ENCODE measurements at places on chromosomes 2 and 18. TPM values are rescaled to one million over a fixed set of nuclear protein-coding genes. Genes with fewer than 3 reads are reported as not detected.

The HOXD12 gene
- total RNA-seq: not detected

The FOXI3 gene
- total RNA-seq: not detected

The CYRIA gene
- total RNA-seq: 48.7 TPM

The REG1B gene
- total RNA-seq: not detected

The CCL20 gene
- 1.9 TPM for total RNA-seq

The BOLL gene
- total RNA-seq: not detected

DNA sequence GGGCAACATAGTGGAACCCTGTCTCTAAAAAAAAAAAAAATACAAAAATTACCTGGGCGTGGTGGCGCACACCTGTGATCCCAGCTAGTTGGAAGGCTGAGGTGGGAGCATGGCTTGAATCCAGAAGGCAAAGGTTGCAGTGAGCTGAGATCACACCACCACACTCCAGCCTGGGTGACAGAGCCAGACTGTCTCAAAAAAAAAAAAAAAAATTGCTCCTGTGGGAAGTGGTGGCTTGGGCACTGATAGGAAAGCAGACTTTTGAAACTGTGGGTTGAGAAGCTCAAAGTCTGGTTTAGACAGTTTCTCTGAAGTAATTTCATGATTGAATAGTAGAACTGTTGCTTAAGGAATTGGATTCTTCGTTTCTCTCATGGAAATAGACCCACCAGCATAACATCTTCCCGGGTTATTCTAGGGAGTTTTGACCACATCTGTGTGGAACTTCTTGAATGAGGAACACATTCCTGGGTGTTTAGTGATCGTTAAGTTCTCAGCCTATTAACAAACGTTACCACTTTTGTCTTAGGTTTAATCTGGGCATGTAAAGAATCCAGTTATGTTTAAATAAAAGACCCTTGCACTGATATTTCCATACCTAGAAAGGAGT is 33.5 kb downstream of the GRHL1 start:
- no peaks in the 10 kb centered on the region for H3K36me3 ChIP-seq
- no peaks in the 10 kb centered on the region for H3K27me3 ChIP-seq
- DNase-seq: no peak
- no peak overlapping the region for H3K27ac ChIP-seq
- no peak overlapping the region for H3K4me3 ChIP-seq

GRCh38 chr2:119481501-119482455 is 42.5 kb downstream of the SCTR start:
- H3K4me3 ChIP-seq: no peak overlapping the region
- no peaks in the 10 kb centered on the region for H3K27me3 ChIP-seq
- H3K4me1 ChIP-seq: no peaks in the 10 kb centered on the region
- no peak for DNase-seq
- H3K27ac ChIP-seq: no peak overlapping the region
- no peaks in the 10 kb centered on the region for H3K36me3 ChIP-seq

DNA sequence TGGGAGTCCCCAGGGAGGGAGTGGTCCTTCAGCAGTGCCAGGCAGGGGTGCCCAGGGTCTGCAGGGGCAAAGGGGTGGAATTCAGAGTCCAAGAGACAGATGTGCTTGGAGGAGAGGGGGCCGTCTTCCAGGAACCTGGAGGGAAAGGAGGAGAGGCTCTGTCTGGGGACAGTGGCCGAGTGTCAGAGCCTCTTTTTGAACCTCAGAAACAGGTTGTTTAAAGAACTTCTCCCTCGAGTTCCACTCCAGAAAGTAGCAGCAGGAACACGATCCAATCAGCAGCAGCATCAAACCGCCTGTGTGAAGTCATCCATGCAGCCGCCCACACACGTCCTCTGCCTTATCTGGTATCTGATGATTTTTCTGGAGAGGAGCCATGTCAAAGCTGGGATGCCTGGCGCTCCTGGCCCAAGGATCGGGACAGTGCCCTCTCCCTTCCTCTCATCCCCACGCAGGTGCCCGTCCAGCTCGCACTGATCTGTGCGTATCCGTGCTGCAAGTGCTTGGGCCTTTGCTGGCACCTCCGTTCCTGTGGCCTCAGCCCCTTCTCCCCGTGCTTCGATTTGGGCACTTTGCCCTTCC is 205.1 kb downstream of the NDUFA10 start:
- DNase-seq: no peak
- H3K4me1 ChIP-seq: no peaks in the 10 kb centered on the region
- no peak overlapping the region for H3K27ac ChIP-seq
- no peaks in the 10 kb centered on the region for H3K27me3 ChIP-seq
- H3K36me3 ChIP-seq: no peaks in the 10 kb centered on the region

- no peaks in the 10 kb centered on the region for H3K27me3 ChIP-seq
- no peak overlapping the region for H3K4me3 ChIP-seq
- H3K4me1 ChIP-seq: peaks cover 61% of the 10 kb centered on the region
- DNase-seq: no peak
- H3K36me3 ChIP-seq: peaks cover 8% of the 10 kb centered on the region
Measured at GRCh38 chr2:105812180-105813044, 67.7 kb downstream of the NCK2 start.

DNA sequence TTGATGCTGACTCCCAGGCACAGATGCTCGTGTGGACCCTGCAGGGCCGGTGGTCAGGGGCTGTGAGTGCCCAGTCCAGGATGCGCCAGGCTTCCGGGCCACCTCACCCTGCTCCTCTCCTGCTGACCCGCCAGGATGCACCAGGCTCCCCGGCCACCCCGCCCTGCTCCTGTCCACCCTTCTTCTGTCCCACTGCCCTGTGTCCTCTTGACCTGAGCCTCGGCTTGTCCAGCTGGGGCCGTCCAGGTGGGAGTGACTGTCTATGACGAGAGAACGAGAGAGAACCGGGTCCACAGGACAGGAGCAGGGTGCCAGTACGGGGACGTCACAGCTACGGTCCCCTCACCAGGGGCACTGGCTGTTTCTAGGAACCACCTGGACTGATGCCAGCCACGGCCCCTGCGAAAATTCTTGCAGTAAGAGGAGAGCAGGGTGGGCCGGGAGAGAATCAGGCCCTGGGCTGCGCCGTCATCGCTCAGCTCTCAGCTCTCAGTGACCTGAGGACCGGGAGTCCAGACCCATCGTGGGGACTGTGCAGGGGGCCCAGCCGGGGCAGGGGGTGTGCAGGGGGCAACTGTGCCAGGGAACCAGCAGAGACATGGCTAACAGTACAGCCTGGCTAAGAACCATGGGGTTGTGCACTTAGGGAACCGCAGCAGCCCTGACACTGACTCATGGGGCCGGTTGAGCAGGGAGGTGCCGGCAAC is 12.9 kb upstream of the NFATC1 start:
- no peak overlapping the region for H3K27ac ChIP-seq
- no peaks in the 10 kb centered on the region for H3K36me3 ChIP-seq

DNA sequence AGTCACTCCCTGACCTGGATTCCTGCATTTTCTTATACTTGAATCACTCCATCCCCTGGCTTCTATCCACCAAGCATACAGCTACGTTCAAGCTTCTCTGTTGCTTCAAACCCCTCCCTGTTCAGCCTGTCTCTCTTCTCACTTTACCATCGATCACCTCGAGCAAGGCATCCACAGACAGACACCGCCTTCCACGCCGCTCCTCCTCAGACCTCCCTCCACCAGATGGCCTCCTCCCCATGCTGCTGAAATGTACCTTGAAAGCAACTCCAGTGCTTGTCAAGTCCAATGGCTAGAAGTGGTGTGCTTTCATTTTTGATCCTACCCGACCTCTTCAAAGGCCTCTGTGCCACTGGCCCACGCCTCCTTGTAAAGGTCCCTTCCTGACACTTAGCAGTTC is 131.3 kb upstream of the ACAA2 start:
- H3K36me3 ChIP-seq: no peaks in the 10 kb centered on the region
- H3K4me1 ChIP-seq: peaks cover under 1% of the 10 kb centered on the region
- peak; percentile 16 for DNase-seq
- no peak overlapping the region for H3K27ac ChIP-seq
- H3K4me3 ChIP-seq: no peak overlapping the region

DNA sequence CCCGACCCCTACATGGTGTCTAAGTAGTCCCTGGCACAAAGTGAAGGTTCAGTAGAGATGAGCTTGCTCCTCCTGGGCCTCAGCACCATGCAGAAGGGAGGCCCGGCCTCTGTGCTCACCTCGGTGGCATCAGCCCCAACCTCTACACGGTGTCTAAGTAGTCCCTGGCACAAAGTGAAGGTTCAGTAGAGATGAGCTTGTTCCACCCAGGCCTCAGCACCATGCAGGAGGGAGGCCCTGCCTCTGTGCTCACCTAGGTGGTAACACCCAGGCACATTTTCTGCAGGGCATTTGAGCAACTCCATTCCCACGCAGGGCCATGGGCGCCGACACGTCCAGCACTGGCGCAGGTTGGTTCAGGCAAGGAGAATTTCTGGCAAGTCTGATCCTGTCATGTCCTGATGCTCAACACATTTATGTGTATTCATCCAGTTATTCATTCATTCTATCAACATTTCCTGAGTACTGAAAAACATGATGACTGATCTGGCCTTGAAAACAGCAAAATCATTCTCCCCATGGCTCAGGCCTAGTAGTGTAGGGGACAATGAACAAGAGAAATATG is 408.2 kb upstream of the MYT1L start:
- no peaks in the 10 kb centered on the region for H3K36me3 ChIP-seq
- H3K27ac ChIP-seq: no peak overlapping the region
- no peaks in the 10 kb centered on the region for H3K4me1 ChIP-seq
- H3K4me3 ChIP-seq: no peak overlapping the region

DNA sequence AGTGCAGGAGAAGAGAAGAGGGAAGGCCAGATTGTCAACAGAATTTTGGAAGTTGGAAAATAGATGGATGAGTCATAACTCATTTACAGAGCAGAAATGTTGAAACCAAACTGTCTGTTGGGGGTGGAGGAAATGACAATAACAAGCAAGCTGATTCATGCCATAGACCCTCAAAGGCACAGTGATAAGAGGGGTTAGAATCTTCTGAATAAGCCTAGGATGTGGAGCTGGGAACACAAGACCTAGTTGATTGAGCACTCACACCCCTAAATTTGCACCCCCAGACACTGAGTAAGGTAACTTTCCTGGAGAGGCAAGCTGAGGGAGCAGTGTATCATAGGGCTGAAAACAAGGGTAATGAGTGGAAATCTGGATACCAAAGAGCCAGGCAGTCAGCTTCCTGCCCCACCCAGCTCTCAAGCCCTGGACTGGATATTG is 141.4 kb downstream of the SCG2 start:
- no peaks in the 10 kb centered on the region for H3K36me3 ChIP-seq
- H3K27ac ChIP-seq: no peak overlapping the region
- no peak overlapping the region for H3K4me3 ChIP-seq

DNA sequence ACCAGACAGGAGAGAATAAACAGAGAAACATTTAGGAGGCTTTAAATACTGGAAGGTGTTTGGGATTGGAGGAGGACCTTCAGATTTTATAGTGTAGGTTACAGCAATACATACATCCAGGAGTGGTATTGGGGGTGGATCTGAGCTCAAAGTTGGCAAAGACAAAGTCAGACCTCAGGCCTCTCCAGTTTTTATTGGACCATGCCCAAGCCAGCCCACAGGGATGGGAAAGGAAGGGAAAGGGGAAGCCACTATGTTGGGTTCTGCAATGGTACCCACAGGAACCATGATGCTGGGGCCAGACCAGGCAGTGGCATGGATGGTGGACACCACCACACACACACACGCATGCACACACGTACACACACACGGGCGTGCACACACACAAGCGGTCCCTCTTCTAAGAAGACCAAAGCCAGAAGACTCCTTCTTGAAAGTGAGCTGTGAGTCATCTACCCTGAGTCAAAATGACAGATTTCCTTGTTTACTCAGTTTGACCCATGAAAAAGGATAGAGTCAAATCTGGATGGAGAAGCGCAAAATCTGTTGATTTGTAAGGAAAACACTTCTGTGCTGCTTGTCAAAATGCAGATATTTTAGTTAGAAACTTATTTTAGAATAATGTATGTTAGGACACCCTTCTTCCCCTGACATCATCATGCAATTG is 87.9 kb downstream of the TRABD2A start:
- H3K4me1 ChIP-seq: no peaks in the 10 kb centered on the region
- no peaks in the 10 kb centered on the region for H3K27me3 ChIP-seq
- H3K27ac ChIP-seq: no peak overlapping the region

DNA sequence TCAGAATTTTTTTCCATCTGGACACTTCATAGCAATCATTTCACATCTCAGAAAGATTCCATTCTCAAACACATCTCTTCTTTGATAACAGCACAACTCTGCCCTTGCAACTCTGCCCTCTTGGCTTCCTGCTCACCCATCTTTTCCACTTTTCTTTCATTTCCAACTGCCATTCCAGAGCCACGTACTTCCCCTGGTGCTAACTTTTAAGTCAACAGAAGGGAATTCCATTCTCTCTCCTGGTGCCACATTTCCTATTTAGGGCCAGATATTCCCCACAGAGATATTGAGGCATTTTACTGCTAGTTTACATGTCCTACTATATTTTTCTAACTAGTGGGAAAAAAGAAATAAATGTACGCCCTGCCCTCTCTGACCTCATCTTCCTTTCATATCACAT is 590.2 kb downstream of the ARHGAP15 start:
- H3K4me1 ChIP-seq: no peaks in the 10 kb centered on the region
- DNase-seq: no peak
- H3K36me3 ChIP-seq: no peaks in the 10 kb centered on the region
- H3K4me3 ChIP-seq: no peak overlapping the region
- H3K27ac ChIP-seq: no peak overlapping the region

DNA sequence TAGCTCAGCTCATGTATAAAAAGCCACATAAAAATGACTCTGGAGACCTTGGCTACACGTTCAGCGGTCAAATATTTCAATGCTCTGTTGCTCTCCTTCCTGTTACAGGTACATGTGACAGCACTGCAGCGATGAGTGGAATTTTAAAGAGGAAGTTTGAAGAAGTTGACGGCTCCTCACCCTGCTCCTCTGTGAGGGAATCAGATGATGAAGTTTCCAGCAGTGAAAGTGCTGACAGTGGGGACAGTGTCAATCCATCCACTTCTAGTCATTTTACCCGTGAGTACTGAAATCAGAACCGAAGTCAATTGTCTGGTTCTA is 125.4 kb downstream of the CSRNP3 start:
- H3K27me3 ChIP-seq: no peaks in the 10 kb centered on the region
- H3K36me3 ChIP-seq: no peaks in the 10 kb centered on the region
- H3K4me1 ChIP-seq: no peaks in the 10 kb centered on the region
- H3K27ac ChIP-seq: no peak overlapping the region
- no peak overlapping the region for H3K4me3 ChIP-seq
- DNase-seq: no peak

GRCh38 chr2:230793572-230794359 is 71.0 kb upstream of the ITM2C start:
- H3K36me3 ChIP-seq: no peaks in the 10 kb centered on the region
- H3K4me3 ChIP-seq: peak overlapping the region; percentile 3
- peak; percentile 57 for DNase-seq
- peak overlapping the region; percentile 39 for H3K27ac ChIP-seq
- H3K4me1 ChIP-seq: peaks cover 47% of the 10 kb centered on the region

GRCh38 chr2:65309699-65310098 is 82.1 kb downstream of the ACTR2 start:
- DNase-seq: no peak
- no peaks in the 10 kb centered on the region for H3K27me3 ChIP-seq
- no peaks in the 10 kb centered on the region for H3K36me3 ChIP-seq
- H3K4me3 ChIP-seq: no peak overlapping the region

DNA sequence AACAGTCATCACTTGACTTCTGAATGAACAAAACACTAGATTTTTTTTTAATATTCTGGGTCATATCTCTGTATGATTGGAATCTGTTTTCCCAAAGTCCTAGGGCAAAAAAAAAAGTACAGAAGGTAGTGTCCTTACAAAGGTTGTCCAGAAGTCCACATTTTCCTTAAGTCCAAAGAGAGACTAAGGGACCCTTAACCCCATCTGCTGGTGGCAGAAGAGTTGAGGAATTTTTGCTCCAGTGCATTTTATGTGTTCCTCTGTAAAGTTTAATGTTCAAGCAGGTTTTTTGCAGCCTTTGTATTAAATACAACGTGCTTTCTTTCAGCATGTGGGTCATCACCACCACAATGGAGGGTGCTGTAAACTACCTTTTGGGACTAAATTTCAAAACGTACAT is 215.9 kb downstream of the SP3 start:
- no peak overlapping the region for H3K4me3 ChIP-seq
- no peaks in the 10 kb centered on the region for H3K36me3 ChIP-seq
- no peaks in the 10 kb centered on the region for H3K27me3 ChIP-seq
- no peak overlapping the region for H3K27ac ChIP-seq
- no peaks in the 10 kb centered on the region for H3K4me1 ChIP-seq
- DNase-seq: no peak
